ENCODE measurements at places on chromosomes 7 and 10. TPM values are rescaled to one million over a fixed set of nuclear protein-coding genes. Genes with fewer than 3 reads are reported as not detected.

DNA sequence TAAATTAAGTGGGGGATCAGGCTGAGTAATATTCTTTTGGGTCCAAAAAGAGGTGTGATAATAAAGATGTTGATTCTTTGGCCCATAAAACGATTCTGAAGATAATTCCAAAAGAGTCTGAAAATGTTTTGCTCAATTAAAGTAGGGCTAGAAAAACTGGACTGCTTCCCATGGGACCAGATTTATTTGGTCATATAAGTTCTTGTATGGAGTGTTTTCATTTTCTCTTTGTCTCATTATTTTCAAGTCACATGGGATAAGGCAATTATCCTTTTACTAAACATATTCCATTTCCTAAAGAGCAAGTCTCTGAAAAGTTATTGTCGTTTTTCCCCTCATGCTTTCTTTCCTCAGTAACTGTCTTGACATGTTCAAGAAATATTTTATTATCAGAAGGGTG lies 41.5 kb downstream of the CDK6 start:
- DNase-seq = no peak

DNA sequence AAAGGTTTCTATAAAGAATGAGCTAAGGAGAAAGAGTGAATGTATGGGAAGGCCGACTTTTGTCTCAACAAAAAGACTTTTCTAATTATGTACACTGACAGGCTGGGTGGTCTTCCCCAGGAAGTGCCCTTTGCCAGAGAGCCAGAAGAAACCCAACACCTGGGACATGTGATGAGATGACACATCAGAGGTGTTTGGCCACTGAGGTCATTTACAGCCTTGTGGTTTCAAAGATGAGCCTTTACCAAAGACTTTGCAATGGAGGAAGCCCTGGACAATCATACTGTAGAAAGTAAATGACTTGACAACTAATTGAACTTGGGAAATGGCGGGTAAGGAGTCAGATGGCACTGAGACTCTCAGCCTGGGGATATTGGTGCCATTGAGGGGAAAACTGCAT lies 3.4 kb upstream of the NRG3 start:
- no peak for DNase-seq

DNA sequence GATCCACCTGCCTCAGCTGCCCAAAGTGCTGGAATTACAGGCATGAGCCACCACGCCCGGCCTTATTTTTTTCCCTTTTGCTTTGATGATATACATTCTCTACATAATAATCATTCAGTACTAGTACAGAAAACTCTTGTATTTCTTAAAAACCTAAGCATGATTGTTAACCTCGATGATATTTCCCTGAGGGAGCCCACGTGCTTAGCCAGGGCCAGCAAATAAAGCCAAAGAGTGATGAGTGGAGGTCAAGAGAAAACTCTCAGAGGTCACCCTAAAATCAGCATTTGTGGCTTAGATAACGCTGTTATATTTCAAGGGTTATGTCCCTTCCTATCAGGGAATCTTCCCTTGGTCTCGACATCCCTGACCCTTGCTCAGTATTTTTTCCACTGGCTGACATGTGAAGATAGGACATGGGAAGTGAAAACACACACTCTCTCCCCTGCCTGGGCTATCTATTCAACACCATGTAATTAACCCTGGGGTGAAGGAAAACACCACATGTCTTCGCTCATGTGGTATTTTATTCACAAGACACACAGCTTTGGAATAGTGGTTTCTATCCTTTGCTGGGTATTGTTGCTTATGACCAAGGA lies 12.6 kb downstream of the FAM200A start:
- no peak for DNase-seq

DNA sequence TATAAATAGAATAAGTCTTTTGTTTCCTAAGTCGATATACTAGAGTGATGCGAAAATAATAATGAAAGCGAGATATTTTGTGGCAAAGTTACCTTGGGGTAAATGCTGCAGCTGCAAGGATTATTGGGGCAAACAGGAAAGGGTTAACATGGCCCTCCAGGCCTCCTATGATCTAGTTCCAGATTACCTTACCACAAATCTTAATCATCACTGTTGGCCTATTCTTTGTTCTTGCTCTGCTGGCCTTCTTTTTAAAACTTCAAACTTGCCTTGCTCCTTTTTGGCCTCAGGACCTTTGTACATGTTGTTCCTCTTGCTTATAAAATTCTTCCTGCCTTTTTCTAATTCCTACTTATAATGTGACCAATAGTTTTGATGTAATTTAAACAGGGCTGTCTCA lies 81.5 kb downstream of the SEMA3C start:
- DNase-seq = no peak

GRCh38 chr7:128361411-128362379 lies at the start of gene PRRT4:
TSS of gene PRRT4 (minus strand) at chr7:128361690.
- peak; percentile 25 for DNase-seq

DNA sequence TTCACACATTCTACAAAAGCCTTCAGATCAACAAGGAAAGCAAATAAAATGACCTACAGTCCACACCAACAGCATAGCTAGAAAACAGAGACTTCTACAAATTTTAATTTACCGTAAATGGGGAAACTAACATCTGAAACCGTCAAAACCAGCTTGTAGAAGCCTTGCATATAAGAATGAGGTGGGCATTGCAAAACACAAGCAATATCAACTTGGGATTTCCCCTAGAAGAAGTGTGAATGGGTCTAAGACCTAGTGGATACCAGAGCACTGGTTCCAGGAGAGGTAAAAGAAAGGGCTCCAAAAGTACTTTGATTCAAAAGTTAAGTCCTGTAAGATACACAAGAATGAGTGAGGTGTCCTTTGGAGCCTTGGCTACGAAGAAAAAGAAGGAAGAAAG lies 18.7 kb downstream of the RTKN2 start:
- DNase-seq = no peak

TRIM56 gene
- 2.3 TPM for total RNA-seq

CD36 gene
- not detected for total RNA-seq

PTN gene
- 0.20 TPM for total RNA-seq

RHEB gene
- total RNA-seq = 139 TPM

SSC4D gene
- total RNA-seq = not detected

LRIT1 gene
- total RNA-seq = not detected

PHYHIPL gene
- not detected for total RNA-seq

All from MG63 (cell line).